Stimulated activated CD4-positive, alpha-beta T cell treated with anti-CD3 and anti-CD28 coated beads, Interleukin-1b, Interleukin-23, amount 100 ng/mL, for 4 hours (primary cell): ENCODE measurements at places on chromosomes 12 and 14.

- DNase-seq = no peak
Observed at GRCh38 chr12:41944216-41944615, 200.5 kb downstream of the GXYLT1 start.

GRCh38 chr12:116708826-116709756 lies 28.8 kb downstream of the SPRING1 start:
- DNase-seq = peak; percentile 22

GRCh38 chr14:63486738-63487137 lies 56.4 kb downstream of the PPP2R5E start:
- DNase-seq = no peak

GRCh38 chr14:70096866-70097265 lies 91.9 kb downstream of the SLC8A3 start:
- DNase-seq = no peak
